Renal cortical epithelial cell (primary cell): ENCODE measurements at places on chromosomes 7 and 10. TPM values are rescaled to one million over a fixed set of nuclear protein-coding genes. Genes with fewer than 3 reads are reported as not detected.

PON1 gene
- total RNA-seq, result not detected in 2 replicates

SSC4D gene
- total RNA-seq, result 7.1 and 34.5 TPM in 2 replicates

FFAR4 gene
- not detected in 2 replicates for total RNA-seq

AP4M1 gene
- 30.0 and 39.1 TPM in 2 replicates for total RNA-seq

LRRTM3 gene
- not detected in 2 replicates for total RNA-seq

SCART1 gene
- 0.35 and 1.4 TPM in 2 replicates for total RNA-seq

SFTPA1 gene
- not detected in 2 replicates for total RNA-seq

SPAM1 gene
- total RNA-seq, result not detected in 2 replicates

GPR26 gene
- total RNA-seq, result not detected in 2 replicates

CCL24 gene
- not detected in 2 replicates for total RNA-seq

KCND2 gene
- total RNA-seq, result 0.05 and 0.17 TPM in 2 replicates

MASTL gene
- 9.9 and 18.4 TPM in 2 replicates for total RNA-seq

LRRD1 gene
- 0.05 TPM in 1 of 2 replicates, not detected in the other for total RNA-seq

GRID2IP gene
- total RNA-seq, result under 0.01 and 0.69 TPM in 2 replicates

ZNF804B gene
- not detected in 2 replicates for total RNA-seq

NPSR1 gene
- not detected in 2 replicates for total RNA-seq

SFTPA2 gene
- total RNA-seq, result not detected in 2 replicates

TRIP6 gene
- total RNA-seq, result 87.9 and 95.2 TPM in 2 replicates

PROSER2 gene
- total RNA-seq, result 60.9 and 84.9 TPM in 2 replicates

GPRIN2 gene
- 29.2 and 30.4 TPM in 2 replicates for total RNA-seq

TAS2R4 gene
- 1.8 TPM in 1 of 2 replicates, not detected in the other for total RNA-seq

PRSS37 gene
- total RNA-seq, result not detected in 2 replicates

CRHR2 gene
- not detected in 2 replicates for total RNA-seq

ASB10 gene
- total RNA-seq, result not detected in 2 replicates

LIPM gene
- not detected in 2 replicates for total RNA-seq

NRF1 gene
- 10.9 and 20.8 TPM in 2 replicates for total RNA-seq

BHLHA15 gene
- 0.94 and 1.0 TPM in 2 replicates for total RNA-seq

HGF gene
- 0.15 and 0.17 TPM in 2 replicates for total RNA-seq

ANKRD30A gene
- total RNA-seq, result not detected in 2 replicates

ADCYAP1R1 gene
- not detected in 2 replicates for total RNA-seq

CYP26A1 gene
- total RNA-seq, result 0.15 TPM in 1 of 2 replicates, not detected in the other

URGCP gene
- 37.0 and 40.6 TPM in 2 replicates for total RNA-seq

SBDS gene
- 117 and 130 TPM in 2 replicates for total RNA-seq

CYP26C1 gene
- total RNA-seq, result 0.52 and 0.65 TPM in 2 replicates

MYH16 gene
- total RNA-seq, result 0.05 and 1.4 TPM in 2 replicates

NKX2-3 gene
- not detected in 2 replicates for total RNA-seq

H2BK1 gene
- not detected in 2 replicates for total RNA-seq

NME8 gene
- not detected in 2 replicates for total RNA-seq

DNAJC30 gene
- 1.0 and 1.9 TPM in 2 replicates for total RNA-seq

LLCFC1 gene
- total RNA-seq, result not detected in 2 replicates

NPVF gene
- total RNA-seq, result not detected in 2 replicates

EGFR gene
- 50.2 and 97.1 TPM in 2 replicates for total RNA-seq

ZSCAN25 gene
- total RNA-seq, result 10.1 and 16.6 TPM in 2 replicates

ANAPC16 gene
- 79.7 and 86.9 TPM in 2 replicates for total RNA-seq

MYOF gene
- 268 and 607 TPM in 2 replicates for total RNA-seq

EIF3A gene
- 96.6 and 180 TPM in 2 replicates for total RNA-seq

WNT16 gene
- 0.30 TPM in 1 of 2 replicates, not detected in the other for total RNA-seq

NAT16 gene
- total RNA-seq, result not detected in 2 replicates
